Kidney (tissue), 22 donors: ENCODE measurements at places on chromosomes 13 and 19. TPM values are rescaled to one million over a fixed set of nuclear protein-coding genes. Genes with fewer than 3 reads are reported as not detected.
A peak's percentile ranks its signal among the peaks of the same experiment; 100 is the strongest.

Gene PRRG2
- total RNA-seq, result 14.9 TPM

DNA sequence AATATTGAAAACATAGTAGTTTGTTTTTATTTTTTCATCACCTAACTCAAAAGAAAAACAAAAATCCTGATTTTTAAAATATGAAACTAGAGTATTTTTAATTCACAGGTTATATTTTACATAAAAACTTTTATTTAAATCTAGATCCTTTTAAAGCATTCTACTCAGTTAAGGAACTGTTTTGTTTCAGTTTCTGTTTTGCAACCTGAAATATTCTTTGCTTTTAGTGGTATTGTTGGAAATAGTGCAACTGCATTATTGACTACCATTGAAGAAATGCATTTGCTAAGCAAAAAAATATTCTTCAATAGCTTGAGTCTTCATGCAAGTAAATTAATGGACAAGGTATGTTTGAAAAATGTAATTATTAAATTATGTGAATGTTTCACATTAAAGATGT is 43.8 kb downstream of the COG6 start:
- no peak for DNase-seq

GRCh38 chr13:23510979-23511735 is 59.1 kb upstream of the TNFRSF19 start:
- no peak for DNase-seq

GRCh38 chr13:44575741-44576350 is at the start of gene TSC22D1:
Gene TSC22D1, minus strand, starts transcription at chr13:44576330. Its CDS starts 256 bp downstream, at chr13:44576074.
- peak; percentile 76 for DNase-seq
